ENCODE measurements at places on chromosomes 16 and 17.
A peak's percentile ranks its signal among the peaks of the same experiment; 100 is the strongest.

GRCh38 chr16:11128211-11129141 lies 127.5 kb downstream of the SOCS1 start:
- DNase-seq: no peak

- no peak for DNase-seq
Observed at GRCh38 chr16:27920391-27920891, 143.1 kb downstream of the GSG1L start.

- peak; percentile 34 for DNase-seq
Observed at GRCh38 chr16:66481081-66481942, 54.2 kb downstream of the BEAN1 start.

DNA sequence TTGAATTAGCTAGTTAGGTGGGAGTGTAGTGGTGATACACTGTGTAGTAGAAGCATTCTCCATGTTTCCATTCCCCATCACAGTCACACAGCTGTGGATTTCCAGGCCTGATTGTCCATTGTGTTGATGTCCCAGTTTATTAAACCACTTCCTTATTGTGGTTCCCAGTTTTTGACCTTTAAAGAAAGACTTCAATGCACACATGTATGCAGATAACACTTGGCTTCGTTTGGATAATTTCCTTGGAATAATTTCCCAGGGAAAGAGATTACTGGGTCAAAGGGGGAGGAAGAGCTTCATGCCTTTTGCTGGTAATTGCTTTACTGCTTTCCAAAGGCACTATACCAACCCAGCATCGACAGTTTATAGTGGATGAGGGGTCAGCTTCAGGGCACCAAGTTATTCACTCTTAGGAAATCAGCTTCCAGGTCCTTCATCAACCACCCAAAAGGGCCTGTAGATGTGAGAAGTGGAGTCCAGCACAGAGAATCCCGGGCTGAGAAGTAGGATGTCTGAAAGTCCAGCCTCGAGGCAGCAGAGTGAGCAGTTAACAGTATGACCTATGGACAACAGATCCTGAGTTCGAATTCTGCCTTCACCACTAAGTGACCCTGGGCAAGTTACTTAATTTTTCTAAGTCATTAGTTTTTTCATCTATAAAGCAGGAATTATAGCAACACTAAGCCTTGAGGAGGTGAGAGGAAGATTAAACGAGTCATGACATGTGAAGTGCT lies 31.3 kb upstream of the TNS4 start:
- DNase-seq: peak; percentile 44

DNA sequence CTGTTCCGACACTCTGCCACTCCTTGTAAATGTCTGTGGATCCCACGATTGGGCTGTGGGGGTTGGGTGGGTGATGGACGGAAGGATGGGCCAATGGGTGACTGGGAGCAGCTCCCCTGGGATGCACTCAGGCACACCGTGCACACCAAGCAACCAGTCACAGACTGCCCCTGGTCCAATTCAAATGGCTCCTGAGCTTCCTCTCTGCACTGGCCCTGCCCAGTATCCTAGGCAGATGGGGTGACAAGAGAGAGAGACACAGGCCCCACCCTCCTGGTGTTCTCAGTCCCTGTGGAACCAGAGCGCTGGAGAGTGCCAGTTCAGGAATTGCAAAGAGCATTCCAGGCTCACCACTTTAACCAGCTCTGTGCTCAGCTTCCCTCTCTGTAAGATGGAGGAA lies 32.8 kb downstream of the BEAN1 start:
- no peak for DNase-seq

DNA sequence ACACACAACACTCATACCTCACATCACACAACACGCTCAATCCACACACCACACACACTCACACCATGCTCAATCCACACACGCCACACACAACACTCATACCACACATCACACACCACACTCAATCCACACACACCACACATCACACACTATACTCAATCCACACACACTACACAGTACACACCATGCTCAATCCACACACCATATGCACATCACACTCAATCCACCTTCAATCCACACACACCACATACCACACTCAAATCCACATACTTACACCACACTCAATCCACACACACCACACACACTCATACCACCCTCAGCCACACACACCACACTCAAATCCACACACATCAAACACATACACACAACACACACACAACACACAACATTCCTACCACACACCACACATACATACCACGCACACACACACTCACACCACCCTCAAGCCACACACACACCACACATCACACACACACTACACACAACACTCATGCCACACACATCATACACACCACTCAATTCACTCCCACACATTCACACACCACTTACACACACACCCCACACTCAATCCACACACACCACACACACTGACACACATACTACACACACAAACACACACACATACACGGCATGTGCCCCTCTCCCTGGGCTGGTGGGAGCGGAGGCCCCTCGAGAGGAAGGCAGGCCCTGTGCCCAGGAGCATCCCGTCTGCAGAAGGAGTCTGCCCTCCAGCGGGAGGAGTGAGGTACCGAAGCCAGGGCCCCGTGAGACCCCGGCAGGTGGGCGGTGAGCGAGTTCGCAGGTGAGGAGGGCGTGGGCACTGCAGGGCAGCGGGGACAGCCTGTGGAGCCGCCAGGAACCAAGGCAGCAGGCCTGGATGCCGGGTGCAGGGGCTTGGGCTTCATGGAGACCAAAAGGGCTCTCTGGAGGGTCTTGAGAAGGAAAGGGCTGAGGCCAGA lies 33.1 kb upstream of the RPTOR start:
- no peak for DNase-seq

GRCh38 chr16:66948134-66948836 lies 12.8 kb upstream of the CES3 start:
- DNase-seq: no peak

DNA sequence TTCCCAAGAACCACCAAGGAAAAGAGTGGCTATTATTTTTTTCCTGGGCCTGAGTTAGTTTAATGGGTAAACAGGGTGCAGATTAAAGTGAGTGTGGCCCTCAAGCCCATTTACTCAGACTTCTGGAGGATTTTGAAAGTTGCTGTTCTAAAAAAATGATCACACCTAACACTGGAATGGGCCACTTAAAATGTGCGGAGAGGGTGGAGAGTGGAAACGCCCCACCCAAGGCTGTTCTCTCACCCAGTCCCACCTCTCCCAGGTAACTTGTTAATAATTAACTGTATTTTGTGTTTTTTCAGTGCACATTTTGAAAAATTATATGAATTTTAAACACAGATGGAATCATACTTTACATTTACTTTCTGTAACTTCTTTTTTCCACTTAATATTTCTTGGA lies 5.4 kb downstream of the HIRIP3 start:
- no peak for DNase-seq

DNA sequence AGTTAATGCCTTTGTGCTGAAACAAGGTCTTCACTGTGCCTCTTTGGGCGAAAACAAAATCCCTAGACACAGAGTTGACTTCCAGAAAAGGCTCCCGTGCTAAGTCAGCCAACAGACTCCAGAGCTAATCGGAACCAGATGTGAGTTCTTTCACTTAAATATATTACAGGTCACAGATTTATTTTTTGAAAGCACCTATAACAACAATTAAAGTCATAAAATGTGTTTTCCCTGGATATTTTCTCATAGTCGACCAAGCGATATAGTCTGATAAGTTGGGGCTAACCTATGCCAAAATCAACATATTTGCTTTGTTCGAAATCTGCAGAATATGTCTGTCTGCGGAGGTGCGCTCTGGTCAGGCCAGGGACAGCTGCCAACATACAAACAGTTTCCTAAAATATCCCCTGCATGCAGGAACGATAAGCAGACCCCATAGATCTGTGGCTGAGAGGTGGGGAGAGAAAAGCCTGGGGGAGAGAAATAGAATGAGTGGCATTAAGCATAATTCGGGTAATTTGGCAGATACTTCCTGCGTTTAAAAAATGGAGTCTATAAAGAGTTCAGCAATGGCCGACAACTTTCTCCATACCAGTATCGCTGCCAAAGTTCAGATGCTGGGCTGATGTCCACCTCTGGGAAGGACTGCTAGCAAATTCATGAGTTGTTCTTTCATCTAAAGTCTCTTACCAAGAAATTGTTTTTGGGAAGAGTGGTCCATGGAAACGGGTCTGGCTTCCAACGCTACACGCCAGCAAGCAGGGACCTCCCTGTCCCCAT lies 50.8 kb upstream of the MYH10 start:
- DNase-seq: peak; percentile 85

DNA sequence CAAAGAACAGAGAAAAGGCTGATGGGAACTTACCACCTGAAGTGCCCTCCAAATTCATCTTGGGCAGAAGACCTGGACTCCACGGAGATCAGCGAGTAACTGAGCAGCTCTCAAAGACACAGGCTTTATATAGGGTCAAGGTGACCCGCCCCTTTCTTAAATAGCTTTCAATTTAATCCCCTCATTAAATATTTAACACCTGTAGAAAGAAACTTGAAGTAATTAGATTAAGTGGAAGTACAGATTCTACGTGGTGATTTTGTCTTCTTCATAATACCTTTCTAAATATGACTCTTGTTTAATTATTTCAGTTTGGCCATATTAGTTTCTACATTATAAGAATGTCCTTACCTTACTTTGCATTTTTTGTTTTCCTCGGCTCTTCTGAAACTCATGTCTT lies at the start of gene DUXB:
Gene DUXB (minus strand): TSS at position 101 of the 400 bp plus-strand sequence. CDS start 43 bp downstream, at position 58.
- no peak for DNase-seq

- DNase-seq: no peak
Observed at GRCh38 chr16:29308644-29309546, 97.6 kb downstream of the NPIPB11 start.

GRCh38 chr17:68295086-68295485 lies 3.8 kb downstream of the ARSG start:
- no peak for DNase-seq

DNA sequence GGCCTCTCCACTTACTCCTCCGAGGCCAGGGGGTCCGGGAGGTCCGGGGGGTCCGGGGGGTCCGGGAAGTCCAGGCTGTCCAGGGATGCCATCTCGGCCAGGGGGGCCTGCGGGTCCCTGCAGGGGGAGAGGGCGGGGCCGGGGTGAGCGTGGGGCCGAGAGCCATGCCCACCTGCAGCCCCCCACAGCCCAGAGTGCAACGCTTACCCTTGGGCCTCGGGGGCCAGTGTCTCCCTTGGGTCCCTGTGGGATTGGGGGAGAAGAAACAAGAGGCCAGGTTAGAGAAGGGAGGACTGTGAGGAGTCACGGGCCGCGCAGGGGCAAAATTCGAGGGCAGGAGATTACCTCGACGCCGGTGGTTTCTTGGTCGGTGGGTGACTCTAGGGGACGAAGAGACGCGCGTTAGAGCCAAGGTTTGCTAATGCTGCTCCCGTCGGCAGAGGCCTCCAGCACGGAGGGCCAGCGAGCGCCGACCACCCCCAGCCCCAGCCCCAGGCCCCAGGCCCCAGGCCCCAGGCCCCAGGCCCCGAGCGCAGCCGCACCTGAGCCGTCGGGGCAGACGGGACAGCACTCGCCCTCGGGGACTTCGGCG lies 2.1 kb downstream of the COL1A1 start:
- no peak for DNase-seq

DNA sequence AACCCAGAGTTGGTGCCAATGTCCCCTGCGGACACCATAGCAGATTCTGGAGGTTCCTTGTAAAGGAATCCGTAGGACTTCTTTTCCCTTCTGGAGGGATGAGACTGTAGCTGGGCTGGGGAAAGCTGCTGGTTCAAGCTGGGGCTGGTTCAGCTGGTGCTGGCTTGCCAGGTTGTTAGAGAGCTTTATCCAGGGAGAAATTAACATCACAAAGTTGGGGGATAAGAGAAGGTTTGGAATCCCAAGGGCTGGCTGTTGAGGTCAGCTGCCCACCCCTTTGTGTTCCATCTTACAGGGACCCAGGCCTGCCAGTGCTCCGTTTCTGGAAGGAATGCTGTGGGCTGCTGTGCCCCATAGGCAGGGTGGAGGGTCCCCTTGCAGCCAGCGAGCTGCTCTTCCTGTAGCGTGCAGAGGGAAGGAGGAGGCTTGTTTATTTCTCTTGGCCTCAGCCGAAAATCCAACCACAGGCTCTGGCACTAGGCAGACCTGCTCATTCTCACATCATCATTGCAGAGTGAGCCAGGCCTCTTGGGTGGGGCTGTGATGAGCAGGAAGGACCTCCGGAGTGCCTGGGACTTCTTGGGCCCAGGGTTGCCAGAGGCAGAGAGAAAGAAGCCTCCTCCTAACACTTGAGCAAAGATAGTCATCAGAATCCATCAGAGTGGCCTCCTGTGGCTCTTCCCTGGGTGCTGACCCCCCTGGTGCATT lies 251.1 kb downstream of the SEC14L1 start:
- peak; percentile 83 for DNase-seq

DNA sequence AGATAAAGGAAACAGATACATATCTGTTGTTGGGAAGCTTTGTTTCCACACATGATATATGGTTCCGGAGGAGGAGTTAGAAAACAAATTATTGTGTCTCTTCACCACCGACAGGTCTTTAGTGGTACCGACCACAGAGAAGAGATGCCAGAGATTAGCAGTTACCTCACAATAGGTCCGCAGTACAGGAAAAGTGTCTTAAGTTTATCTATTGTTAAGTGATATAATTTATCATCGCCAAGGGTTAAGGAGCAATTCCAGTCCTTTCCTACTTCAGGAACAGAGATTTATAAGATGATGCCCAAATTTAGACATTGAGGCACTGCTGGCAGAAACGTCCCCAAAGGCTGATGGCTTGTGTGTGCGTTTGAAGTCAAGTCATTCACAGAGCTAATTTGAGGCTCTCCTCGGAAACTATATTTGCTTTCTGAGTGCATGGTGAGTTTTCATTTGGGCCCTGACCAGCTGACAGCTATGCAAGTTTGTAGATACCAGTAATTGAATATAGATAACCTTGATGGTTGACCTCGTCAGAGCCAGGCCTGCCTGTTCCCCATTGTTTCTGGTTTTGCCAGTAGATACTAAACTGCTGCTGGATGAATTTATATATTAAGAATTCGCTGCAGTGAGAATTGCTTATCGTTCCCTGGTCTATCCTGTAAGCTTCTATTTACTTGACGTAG lies 196.4 kb upstream of the IRX3 start:
- DNase-seq: no peak

DNA sequence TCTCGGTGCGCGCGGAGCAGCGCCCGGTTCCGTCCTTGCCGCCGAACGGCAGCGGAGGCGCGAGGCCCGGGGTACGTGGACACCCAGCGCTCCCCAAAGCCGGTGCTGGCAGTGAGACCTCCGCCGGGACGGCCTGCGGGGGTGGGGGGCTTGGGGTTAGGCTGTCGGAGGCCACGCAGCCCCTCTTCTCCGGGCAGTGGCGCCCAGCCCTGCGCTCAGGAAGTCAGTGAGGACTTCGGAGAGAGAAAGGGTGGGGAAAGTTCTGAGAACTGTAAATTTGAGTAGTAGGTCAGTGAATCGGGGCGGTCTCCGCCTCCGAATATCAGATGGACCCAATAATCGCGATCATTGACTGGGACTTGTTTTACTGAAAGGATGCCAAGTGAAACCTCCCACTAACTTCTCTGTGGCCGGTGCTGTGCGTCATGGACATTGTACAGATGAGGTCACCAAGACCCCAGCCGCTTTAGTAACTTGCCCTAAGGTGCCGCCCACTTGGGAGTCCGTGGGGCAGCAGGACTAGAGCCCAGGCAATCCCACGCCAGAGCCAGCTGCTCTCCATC lies 468 bp downstream of the IL4R start:
- peak; percentile 67 for DNase-seq

GRCh38 chr16:4233431-4233830 lies 8.4 kb downstream of the SRL start:
- DNase-seq: no peak

GRCh38 chr17:69555056-69555455 lies 140.6 kb downstream of the MAP2K6 start:
- DNase-seq: no peak

- DNase-seq: no peak
Observed at GRCh38 chr17:77602883-77603640, 355.4 kb upstream of the TNRC6C start.

GRCh38 chr17:47778184-47778635 lies 43.4 kb downstream of the OSBPL7 start:
- no peak for DNase-seq

GRCh38 chr16:79386299-79386698 lies 214.2 kb downstream of the MAF start:
- no peak for DNase-seq
